ENCODE measurements at places on chromosomes 1 and 21. TPM values are rescaled to one million over a fixed set of nuclear protein-coding genes. Genes with fewer than 3 reads are reported as not detected.

DNA sequence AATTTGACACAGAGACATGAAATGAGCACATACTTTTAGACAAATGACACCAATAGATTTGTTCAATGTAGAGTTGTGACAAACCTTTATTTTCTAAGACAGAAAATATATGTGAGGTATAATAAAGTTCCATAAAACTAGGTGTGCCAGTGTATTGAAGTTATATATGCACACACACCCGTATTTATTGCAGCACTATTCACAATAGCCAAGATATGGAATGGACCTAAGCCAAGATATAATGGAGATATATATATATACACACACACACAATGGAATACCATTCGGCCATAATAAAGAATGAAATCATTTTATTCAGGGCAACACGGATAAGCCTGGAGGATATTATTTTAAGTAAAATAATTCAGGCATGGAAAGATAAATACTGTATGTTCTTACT lies 1013.5 kb downstream of the KCNT2 start:
- no peaks in the 10 kb centered on the region for H3K4me1 ChIP-seq
- H3K27me3 ChIP-seq, result no peaks in the 10 kb centered on the region
- DNase-seq, result no peak
- no peak overlapping the region for H3K27ac ChIP-seq
- no peaks in the 10 kb centered on the region for H3K36me3 ChIP-seq

DNA sequence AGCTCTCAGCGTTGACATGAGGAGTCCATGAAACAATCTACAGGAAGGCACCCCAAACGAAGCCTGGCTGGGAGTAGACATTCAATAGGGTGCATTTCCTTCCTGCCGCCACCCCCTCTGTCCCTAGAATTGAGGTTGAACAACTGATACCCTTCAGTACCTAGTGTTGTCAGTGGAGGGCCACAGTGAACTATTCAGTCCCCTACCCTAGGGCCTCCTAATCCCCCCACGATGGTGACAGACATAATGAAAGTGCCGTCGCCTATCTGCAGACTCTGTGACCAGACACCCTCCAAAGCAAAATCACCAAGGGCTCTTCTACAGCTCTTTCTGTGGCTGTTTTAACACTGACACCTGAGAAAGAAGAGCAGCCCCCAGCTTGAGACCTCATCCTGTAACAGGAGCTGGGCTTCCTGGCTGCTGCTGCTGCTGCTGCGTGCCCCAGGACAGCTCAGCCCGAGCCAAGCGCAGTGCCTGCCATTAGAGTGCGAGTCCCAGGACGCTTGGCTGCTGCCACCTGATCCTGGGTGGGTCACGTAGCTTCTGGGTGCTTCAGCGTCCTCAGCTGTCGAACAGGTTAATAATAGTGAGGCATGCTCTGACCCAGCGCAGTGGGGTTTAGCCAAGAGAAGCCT lies 183.0 kb downstream of the ZBTB18 start:
- H3K27ac ChIP-seq, result no peak overlapping the region
- H3K4me3 ChIP-seq, result no peak overlapping the region
- H3K4me1 ChIP-seq, result no peaks in the 10 kb centered on the region

GRCh38 chr1:192808518-192809306 lies at the start of gene RGS2:
RGS2 (plus strand) TSS chr1:192809039; CDS start chr1:192809072, 33 bp downstream.
- H3K27me3 ChIP-seq, result no peaks in the 10 kb centered on the region
- H3K27ac ChIP-seq, result peak within 1 kb of the TSS; percentile 94
- H3K4me3 ChIP-seq, result peak within 1 kb of the TSS; percentile 79
- no peaks in the 10 kb centered on the region for H3K4me1 ChIP-seq

DNA sequence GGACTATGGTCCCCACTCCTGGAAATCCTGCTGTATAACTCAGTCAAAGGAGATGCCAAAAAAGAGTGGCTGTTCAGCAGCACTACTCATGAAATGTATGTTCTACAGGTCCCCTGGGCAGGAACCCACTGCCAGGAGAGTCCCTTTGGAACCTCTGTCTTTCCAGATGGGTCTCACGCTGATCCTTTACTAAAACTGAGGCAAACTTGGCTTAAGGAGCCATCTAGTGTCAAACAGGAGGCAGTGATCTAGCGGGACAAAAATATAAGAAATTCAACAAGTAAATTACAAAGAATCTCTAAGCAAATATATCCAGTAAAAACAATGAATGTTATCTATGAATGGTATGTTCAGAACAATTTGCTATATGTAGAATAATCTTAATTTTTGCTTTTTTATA lies 80.5 kb upstream of the PRMT6 start:
- H3K27ac ChIP-seq, result no peak overlapping the region
- H3K36me3 ChIP-seq, result no peaks in the 10 kb centered on the region
- H3K4me3 ChIP-seq, result no peak overlapping the region
- no peaks in the 10 kb centered on the region for H3K27me3 ChIP-seq
- H3K4me1 ChIP-seq, result no peaks in the 10 kb centered on the region
- no peak for DNase-seq

- H3K27me3 ChIP-seq, result no peaks in the 10 kb centered on the region
- no peaks in the 10 kb centered on the region for H3K36me3 ChIP-seq
- no peak for DNase-seq
- no peak overlapping the region for H3K4me3 ChIP-seq
- peaks cover 26% of the 10 kb centered on the region for H3K4me1 ChIP-seq
These were observed 11.7 kb downstream of the SEMA4A start for GRCh38 chr1:156165083-156165482.

GRCh38 chr1:89780721-89781120 lies 40.1 kb upstream of the LRRC8D start:
- no peaks in the 10 kb centered on the region for H3K27me3 ChIP-seq
- no peaks in the 10 kb centered on the region for H3K4me1 ChIP-seq
- H3K36me3 ChIP-seq, result no peaks in the 10 kb centered on the region
- peak; percentile 15 for DNase-seq
- H3K27ac ChIP-seq, result no peak overlapping the region
- H3K4me3 ChIP-seq, result no peak overlapping the region

DNA sequence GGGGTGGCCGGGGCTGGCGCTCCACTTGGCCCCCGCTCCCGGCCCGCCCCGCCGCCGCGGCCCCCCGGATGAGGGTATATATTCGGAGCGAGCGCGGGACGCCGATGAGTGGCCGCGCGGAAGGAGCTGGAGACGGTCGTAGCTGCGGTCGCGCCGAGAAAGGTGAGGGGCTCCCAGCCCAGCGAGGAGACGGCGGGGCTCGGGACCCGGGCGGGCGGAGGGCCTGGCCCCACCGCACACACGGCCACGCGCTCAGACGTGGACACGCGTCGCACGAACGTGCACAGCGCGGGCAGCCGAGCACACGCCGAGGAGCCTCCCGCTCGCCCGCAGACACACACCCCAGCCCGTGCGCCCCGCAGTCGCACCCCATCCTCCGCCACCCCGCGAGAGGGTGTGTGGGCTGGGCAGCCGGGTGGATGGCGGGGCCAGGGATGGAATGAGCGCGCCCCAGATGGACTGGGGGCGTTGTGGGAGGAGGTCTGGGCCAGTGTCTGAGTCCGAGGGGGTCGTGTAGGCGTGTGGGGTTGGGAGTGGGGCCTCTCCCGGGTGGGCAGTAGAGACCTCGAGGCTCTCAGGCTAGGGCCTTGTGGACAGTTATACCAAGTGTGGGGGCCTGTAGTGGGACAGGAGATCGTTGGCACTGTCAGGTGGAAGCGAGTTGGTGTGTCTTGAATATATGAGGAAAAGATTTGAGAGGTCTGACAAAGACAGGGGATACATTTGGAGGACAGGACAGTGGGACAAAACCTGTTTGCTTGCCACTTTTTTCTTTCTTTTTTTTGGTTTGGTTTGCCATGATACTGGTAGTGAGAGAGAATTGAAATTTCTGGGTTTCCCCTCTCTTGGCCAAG lies at the start of gene UAP1:
Gene UAP1 (plus strand): TSS at position 107 of the 854 bp plus-strand sequence. CDS start 4,347 bp downstream, outside the sequence.
- H3K4me1 ChIP-seq, result peaks cover 8% of the 10 kb centered on the region
- peak within 1 kb of the TSS; percentile 85 for H3K4me3 ChIP-seq
- peaks cover 2% of the 10 kb centered on the region for H3K36me3 ChIP-seq

DNA sequence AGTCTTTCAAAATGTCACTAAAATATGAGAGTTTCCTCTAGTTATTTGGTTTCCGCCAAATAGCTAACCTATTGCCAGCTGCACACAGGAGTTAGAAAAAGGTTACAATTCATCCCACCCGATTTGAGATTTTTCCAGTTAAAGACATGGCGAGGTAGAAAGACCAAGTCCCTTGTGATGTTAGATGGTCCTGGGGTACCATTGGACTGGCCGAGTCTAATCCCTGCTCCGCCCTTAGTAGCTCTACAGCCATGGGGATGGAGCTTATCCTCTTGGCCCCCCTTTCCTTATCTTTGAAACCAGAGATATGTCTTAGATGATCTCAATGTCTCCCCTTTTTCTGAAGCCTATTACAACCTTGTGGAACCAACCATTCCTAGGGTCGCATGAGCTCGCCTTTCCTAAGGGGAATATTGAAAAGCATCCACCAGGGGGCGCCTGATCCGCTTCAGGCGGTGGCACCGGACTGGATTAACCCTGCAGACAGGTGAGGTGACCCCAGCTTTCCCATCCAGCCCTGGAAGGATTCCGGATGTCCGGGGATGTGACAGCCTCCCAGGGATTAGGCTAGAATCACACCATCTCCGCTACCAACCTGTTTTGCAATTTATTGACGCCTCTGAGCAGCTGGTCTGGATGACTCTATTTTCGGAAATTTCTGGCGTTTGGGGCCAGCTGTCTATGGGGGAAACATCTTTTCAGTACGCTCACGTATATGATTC lies 68.3 kb upstream of the SIM2 start:
- no peak overlapping the region for H3K27ac ChIP-seq
- no peaks in the 10 kb centered on the region for H3K4me1 ChIP-seq
- H3K4me3 ChIP-seq, result no peak overlapping the region
- no peaks in the 10 kb centered on the region for H3K27me3 ChIP-seq
- peak; percentile 67 for DNase-seq

DNA sequence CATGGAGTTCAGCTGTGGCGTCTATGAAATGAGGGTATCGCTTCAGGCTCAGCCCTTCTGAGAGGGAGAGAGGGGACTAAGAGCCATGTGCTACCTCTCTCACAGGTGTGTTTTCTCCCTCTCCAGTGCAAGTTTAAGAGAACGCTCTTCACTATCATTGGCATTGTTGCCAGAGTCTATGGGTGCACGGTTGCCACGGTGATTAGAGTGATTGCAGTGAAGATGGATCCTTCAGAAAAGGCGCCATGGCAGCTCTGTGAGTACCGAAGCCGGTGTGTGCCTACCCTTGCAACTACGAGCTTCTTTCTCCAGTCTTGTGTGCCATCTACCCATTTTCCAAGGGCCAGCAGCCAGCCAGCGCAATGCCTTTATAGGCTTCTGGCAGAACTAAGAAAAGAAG lies 290.5 kb downstream of the OMA1 start:
- no peaks in the 10 kb centered on the region for H3K4me1 ChIP-seq
- no peak for DNase-seq
- no peaks in the 10 kb centered on the region for H3K36me3 ChIP-seq
- H3K27me3 ChIP-seq, result peaks cover 4% of the 10 kb centered on the region
- H3K4me3 ChIP-seq, result no peak overlapping the region
- H3K27ac ChIP-seq, result no peak overlapping the region

- H3K27ac ChIP-seq, result no peak overlapping the region
- H3K4me1 ChIP-seq, result no peaks in the 10 kb centered on the region
- no peaks in the 10 kb centered on the region for H3K27me3 ChIP-seq
These were observed 67.0 kb downstream of the IVNS1ABP start for GRCh38 chr1:185250063-185250462.

DNA sequence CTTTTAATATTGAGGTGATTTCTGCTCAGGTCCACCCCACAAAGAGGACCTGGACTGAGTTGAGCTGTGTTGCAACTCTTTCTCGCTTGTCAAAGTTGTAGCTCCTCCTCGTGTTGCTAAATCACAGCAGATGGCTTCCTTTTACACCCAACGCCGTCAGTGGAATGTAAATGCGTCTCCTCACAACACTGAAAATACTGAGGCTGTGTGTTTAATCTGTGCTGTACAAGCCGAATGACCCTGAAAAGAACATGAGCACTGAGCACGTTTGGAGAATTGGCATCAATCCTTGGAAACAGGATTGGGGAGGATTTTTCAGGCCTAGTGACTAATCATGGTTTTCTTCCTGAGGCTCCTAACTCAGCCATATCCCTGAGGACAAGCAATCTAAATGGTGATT lies 196.0 kb downstream of the CRB1 start:
- H3K27me3 ChIP-seq, result no peaks in the 10 kb centered on the region
- no peak for DNase-seq
- no peaks in the 10 kb centered on the region for H3K4me1 ChIP-seq
- no peak overlapping the region for H3K27ac ChIP-seq

DNA sequence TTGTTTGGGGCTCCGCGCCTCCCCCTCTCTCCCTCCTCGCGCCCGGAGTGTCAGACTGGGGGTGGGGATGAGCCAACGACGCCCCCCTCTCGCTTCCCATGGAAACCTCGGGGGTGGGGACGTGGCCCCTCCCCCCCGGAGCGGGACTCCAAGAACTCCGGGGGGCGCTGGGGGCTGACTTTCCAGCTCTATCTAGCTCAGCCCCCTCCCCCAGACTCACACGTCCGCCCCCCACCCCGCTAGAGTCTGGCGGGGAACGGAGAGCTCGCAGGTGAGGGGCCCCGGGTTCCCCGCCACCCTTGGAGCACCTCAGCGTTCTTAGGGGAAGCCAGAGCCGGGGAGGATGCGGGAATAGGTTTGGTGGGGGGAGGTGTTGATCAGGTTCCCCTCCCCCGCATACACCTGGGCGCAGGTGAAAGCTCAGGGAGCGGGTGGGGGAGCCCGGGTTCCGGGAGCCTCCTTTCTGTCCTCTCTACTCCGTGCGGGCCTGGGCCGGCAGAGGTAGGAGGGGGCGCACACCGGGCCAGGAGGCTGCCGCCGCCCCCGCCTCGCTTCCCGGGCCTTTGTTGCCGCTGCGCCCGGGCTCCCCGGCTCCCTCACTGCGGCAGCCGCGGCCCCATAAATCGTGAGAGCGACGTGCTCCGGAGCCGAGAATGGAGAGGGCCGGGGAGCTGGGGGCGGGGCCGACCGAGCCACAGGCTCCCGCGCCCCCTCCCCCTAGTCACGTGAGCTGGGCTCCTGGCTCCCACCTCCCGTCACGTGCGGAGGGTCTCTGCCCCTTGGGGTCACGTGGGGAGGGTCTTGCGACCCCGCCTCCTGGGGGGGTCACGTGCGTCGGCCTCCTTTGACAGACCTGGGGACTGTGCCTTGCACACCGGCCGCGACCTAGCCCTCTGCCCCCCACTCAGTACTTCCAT lies 1.9 kb downstream of the EFNA3 start:
- H3K27me3 ChIP-seq, result peaks cover 53% of the 10 kb centered on the region
- no peak overlapping the region for H3K4me3 ChIP-seq
- H3K4me1 ChIP-seq, result peaks cover 11% of the 10 kb centered on the region
- no peaks in the 10 kb centered on the region for H3K36me3 ChIP-seq
- H3K27ac ChIP-seq, result no peak overlapping the region
- DNase-seq, result peak; percentile 80

Gene HOOK1
- polyA plus RNA-seq, result 10.3 TPM

Gene IQCC
- polyA plus RNA-seq, result 1.8 TPM

Gene HNRNPU
- 194 TPM for polyA plus RNA-seq

Gene CYYR1
- polyA plus RNA-seq, result 11.9 TPM

Gene CLCNKB
- polyA plus RNA-seq, result 0.04 TPM

Gene TCHHL1
- not detected for polyA plus RNA-seq

Gene ROR1
- polyA plus RNA-seq, result 0.22 TPM

Gene CLDN19
- polyA plus RNA-seq, result not detected
